ENCODE measurements at places on chromosomes 3 and 15.

DNA sequence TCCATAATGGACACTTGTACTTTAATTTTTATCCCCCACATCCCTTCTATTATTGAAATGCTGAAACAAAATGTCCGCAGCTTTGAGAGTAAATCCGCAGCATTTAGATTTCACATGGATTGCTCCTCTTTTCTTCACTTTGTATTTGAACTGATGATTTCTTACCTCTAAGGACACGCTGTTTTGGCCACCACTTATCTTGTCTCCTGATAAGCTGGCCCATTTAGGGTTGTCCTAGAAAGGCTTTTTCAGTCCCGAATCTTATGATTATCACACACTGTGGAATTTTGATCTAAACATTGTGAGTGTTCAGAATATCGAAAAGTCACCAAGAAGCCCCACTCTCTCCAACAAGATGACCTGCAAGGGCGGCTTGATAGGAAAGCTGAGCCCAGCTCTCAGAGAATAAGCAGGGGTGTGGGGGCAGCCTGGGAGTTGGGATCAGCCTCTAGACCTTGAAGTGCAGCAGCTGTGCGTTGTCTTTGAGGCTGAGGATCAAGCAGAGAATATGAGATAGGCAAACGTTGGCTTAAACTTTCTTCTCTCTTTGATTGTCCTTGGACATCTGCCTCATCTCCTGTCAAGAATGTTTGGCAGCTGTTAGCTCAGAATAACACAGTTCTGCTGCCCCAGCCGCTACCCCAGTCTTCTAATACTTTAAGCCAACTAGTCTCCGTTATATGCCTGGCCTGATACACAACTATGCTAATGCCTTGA lies 399.7 kb upstream of the NR2F2 start:
- DNase-seq, result no peak

DNA sequence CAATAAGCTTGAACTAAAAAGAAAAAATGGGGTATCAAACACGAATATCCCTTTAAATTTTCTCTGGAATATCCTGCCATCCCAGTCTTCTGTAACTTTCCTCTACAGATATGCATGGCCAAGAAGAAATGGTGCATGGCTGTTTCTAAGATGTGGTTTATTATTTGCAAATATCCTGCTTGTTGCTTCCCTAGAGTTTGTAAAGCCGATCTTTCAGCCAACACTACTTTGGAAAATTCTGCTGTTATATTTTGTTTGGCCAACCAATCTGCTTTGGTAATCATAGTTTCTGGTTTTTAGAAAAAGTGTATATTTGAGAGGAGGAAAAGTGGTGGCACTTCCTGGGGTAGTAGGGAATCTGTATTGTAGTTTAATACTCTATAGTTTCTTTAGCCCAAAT lies 13.9 kb downstream of the PHLDB2 start:
- no peak for DNase-seq

DNA sequence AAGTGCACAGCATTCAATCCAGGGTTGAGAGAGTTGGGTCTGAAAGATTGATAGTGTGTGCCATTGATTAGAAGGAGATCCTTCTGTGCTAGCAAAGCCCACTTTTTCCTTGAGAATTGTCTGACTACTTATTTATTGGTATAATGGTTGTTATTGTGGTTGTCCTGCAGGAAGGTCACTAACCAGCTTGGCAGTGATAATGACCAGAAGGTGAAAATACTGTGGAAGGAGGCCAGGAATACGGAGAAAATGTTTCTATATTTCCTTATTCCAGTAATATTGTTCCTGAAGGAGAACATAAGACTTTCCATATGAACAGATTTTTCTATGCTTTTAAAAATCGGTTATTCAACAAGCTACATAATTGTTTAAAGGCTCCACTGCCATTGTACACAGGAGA lies 115.8 kb upstream of the CTDSPL start:
- DNase-seq, result no peak

DNA sequence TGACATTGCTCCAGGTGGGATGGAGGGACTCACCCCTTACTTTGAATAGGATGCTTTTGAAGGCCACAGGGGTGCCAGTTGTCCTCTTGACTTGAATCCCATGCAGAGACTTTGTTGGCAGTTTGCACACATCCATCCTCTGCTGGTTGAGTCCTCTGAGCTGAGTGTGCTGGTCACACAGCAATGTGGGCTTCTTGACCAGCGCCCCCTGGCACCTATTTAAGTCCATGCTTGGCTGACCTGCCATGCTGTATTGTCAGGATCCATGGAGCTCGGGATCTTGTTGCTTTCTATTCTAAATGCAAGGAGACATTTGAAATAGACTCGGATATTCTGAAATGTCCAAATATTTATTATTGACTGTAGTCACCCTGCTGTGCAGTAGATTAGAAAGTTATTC lies 19.8 kb downstream of the RAB7A start:
- DNase-seq, result no peak

GRCh38 chr3:79406175-79406574 lies 361.6 kb downstream of the ROBO1 start:
- DNase-seq, result peak; percentile 7

DNA sequence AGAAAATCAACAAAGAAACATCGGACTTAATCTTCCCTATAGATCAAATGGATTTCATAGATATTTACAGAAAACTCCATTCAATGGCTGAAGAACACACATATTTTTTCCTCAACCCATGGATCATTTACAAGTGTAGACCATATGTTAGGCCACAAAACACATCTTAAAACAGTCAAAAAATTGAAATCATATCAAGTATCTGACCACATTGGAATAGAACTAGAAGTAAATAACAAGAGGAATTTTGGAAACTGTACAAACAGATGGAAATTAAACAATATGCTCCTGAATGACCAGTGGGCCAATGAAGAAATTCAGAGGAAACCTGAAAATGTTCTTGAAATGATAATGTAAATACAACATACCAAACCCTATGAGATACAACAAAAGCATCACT lies 323.1 kb upstream of the GPR149 start:
- DNase-seq, result no peak

DNA sequence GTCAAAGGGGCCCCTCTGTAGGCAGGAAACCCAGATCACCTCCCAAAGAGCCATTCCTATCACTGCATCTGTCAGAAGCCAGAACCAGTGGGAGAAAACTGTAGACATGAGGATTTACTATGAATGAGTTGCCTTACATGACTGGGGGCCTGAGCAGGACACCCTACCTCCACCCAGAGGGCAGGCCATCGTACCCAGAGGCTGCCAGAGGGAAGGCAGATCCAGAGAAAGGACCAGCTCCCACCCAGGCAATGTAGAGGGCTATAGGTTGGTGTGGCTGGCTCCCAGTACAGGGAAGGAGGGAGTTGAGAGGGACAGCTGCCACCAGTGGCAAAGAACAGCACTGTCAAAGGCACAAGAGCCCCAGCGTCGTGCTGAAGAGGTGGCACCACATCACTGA lies 233.2 kb downstream of the OCA2 start:
- DNase-seq, result no peak

DNA sequence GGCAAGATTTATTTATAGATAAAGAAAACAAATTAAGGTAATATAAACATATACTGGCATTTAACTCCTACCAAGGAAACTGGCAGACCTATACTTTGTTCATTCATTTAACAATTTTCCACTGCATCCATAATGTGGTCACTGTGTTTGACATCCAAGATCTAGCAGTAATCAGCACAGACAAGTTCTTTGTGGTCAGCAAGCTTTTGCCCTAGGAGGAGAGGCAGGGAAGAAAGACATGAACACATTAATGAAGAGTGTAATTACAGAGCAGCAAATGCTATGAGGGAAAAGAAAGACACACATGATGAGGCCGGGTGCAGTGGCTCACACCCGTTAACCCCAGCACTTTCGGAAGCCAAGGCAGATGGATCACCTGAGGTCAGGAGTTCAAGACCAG lies 34.4 kb downstream of the SUCLG2 start:
- no peak for DNase-seq

- no peak for DNase-seq
Measured at GRCh38 chr3:53175613-53176540, 14.9 kb downstream of the PRKCD start.

GRCh38 chr3:162468791-162469190 lies 972.2 kb downstream of the OTOL1 start:
- DNase-seq, result no peak

GRCh38 chr15:60052796-60053195 lies 48.7 kb downstream of the FOXB1 start:
- DNase-seq, result no peak

DNA sequence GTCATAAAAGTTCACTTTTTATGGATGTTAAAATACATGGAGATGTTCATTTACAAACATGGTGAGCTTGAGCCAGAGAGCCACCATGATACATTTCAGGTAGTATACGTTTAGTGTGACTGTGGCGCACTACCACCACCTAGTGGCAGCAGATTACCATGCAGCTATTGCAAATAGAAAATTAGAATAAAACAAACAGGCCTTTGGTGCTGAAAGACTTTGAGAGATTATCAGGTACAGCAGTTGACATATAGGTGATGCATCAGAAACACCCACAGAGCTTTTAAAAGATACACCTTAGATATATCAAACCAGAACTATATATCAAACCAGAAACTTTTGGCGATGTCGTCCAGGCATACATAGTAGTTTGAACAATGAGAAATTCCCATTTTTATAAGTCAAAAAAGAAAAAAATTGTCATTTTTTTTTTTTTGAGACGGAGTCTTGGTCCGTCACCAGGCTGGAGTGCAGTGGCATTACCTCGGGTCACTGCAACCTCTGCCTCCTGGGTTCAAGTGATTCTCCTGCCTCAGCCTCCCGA lies 42.0 kb upstream of the ICE2 start:
- peak; percentile 79 for DNase-seq

- DNase-seq, result no peak
Measured at GRCh38 chr3:188786424-188786823, 385.3 kb upstream of the TPRG1 start.

GRCh38 chr3:143135150-143135549 lies 15.6 kb downstream of the CHST2 start:
- peak; percentile 20 for DNase-seq

DNA sequence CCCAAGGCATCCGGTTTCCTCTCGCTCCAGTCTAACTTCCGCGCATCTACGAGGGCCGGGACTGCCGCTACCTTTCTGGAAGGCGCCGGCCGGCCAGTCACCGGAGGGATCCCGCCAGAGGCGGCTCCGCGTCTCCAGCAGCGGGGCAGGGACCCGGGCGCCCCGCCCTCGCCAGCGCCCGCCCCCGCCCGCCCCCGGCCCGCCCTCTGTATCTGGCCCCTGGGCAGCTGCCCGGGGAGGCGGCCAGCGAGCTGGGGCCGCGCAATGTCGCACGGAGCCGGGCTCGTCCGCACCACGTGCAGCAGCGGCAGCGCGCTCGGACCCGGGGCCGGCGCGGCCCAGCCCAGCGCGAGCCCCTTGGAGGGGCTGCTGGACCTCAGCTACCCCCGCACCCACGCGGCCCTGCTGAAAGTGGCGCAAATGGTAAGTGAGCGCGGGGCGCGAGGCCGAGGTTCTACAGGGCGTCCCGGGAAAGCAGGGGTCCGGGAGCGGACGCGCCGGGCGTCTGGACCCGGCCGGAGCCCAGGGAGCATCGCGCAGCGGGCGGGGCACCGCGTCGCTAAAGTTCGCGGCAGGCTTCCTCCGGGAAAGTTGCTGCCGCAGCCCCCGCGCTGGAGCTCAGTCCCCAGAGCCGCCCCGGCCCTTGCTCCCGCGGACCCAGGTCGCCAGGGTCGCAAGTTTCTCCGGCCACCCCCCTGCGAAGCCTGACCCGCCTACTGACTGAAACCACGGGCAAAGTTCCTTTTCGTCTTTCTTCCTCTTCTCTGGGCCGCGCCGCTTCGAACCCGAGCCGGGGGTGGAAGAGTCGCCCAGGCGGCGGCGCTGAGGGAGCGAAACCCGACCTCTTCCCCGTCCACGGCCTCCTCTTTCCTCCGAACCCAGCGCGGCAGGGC lies at the start of gene CMTM7:
Gene CMTM7 (plus strand): TSS at position 211 of the 893 bp plus-strand sequence. CDS start 54 bp downstream, at position 265.
- DNase-seq, result peak; percentile 64

DNA sequence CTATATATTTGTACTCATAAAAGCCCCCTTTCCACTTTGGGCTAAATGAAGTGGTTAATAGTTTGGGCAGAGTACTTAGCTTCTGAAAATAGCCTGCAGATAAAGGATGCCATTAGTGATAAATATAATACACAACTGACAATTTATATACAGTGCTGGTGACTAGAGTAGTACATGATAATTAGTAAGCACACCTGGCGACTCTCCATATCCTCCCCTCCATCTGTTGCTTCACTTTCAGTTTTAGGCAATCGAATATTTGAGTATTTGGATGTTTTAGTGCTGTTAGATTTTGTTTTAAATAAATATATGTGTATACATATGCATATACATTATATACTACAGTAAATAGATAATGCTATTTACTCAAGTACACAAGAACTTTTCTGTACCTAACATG lies 35.9 kb upstream of the CHMP2B start:
- DNase-seq, result peak; percentile 8

GRCh38 chr3:95752199-95752598 lies 1062.2 kb upstream of the EPHA6 start:
- DNase-seq, result no peak

- DNase-seq, result peak; percentile 46
Measured at GRCh38 chr3:121722411-121722810, 27.1 kb downstream of the GOLGB1 start.

GRCh38 chr3:73442886-73443285 lies 181.9 kb downstream of the PDZRN3 start:
- no peak for DNase-seq

DNA sequence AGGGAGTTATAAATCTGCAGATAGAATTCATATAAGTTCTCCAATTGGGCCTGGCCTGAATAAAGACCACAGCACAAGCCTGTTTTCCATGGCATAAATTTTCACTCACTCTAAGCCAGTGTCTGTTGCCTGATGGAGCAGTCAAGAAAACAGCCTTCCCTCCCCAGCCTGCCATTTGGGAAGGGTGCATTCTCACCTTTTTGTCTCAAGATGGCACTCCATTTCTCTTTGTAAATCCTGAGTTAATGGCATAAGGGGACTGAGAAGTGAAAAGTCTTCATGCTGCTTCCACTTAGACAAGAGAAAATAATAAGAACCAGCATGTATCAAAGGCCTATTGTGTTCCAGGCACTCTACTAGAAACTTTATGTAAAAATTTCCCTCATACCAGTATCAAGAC lies 115.6 kb upstream of the MANF start:
- DNase-seq, result no peak

GRCh38 chr3:186221760-186222378 lies 113.0 kb upstream of the ETV5 start:
- DNase-seq, result no peak

DNA sequence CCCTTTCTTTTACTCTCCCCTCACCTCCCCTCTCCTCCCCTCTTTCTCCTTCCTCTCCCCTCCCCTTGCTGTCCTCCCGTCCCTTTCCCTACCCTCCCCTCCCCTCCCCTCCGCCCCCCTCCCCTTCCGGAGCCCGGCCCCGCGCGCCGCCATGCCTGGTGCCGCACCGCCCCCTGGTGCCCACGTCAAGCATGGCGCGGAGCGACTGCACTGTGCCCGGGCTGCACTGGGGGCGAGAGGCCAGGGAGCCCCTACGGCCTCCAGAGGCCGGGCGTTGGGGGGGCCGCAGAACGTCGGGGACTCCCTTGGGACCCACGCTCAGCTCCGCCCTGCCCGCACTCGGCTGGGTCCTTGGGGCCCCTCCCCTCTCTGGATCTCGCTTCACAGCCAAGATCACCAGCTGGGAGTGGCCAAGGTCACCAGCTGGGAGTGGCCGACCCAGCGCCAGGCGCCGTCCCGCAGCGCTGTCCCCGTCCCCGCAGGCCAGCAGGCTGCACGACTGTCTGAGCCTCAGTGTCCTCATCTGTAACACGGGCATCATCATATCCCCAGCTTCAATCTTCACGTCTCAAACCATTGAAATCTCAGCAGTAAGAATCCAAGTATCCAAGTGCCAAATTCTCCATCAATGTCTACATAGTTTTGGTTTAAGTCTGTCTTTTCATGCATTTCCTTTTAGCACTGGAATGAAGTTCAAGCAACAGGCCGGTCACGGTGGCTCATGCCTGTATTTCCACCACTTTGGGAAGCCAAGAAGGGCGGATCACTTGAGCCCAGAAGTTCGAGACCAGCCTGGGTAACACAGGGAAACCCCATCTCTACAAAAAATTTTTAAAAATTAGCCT lies 42.5 kb downstream of the TPRA1 start:
- DNase-seq, result peak; percentile 72
